Cardiac fibroblast (primary cell): ENCODE measurements at places on chromosomes 5 and 9.

DNA sequence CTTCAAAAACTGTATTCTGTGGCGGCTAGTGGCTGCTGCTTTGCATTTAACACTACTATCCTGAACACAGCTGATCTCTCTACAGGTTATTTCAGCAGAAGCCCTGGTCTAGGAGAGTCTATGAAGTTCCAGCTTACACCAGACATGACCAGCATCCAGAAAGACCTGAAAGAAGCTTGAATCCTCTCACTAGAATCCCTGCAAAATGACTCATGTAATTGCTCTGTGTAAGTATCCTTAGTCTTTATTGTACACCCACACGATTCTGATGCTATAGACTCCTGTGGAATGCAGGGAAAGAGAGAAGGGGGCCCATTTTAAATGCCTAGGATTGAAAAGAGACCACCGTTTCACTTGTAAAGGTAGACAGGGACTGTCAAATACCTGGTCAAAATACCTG lies 859 bp upstream of the GRIA1 start:
- DNase-seq: no peak

DNA sequence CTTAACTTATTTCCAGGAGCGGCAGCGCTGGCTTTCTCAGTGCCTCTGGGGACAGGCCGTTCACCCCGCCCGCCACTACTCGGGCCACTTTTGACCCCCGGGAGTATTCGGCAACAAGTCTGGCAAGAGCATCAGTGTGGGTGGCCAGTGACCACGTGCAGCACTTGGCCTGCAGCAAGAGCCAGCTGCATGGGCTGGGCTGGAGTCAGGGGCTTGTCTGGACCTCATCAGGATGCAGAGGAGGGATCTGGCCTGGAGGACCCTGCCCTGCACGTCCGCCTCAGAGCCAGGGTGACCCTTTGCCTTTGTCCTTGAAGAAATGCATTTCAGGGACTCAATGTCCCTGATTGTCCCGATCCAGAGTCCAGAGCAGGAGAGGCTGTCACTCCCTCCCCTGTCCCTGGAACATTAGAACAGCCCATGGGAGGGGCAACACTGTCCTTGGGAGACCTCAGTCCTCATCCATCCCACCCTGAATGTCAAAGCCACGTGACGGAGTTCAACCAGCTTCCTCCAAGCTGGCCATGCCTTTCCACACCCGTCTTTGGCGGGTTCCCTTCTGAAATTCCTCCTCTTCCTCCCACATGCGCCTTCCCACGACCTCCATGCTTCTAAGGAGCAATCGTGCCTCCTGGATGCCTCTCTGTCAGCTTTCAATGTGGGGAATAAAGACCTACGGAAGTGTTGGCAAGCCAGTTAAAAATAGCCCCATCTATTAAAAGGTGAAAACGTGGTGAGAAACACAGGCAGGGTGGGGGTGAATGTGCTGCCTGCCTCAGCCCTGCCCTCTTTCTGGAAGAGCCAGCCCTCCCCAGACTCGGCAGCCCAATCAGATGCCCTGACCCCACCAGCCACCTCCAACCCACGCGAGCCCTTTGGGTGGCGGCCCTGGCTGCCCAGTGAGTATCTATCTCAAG lies 99.0 kb downstream of the OLFM1 start:
- DNase-seq: no peak

DNA sequence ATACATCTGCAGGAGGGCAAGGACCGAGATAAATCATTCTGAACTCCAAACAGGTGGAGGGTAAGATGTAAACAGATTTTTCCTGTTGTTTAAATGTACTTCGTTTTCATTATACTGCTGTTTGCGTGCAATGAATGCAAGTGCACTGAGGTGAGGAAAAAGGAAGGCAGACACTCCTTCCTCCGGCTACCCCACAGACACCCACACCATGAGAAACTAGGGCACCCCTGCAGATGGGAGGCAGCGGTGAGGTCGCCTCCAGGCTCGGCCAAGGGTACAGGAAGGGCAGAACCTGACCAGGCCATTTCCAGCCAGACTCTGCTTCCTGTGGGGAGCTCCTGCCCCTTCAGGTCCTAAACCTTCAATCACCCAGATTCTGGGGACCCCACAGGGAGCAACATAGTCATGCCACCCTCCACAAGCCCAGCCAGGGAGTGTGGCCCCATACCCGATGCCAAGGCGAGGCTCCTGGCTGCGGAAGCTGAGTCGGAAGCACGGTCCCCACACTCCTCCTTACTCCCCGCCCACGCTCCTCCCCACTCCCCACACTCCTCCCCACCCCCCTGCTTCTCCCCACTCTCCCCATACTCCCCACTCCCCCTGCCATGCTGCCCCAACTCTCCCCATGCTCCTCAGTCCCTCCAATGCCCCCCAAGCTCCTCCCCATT lies 37.1 kb downstream of the VAV2 start:
- DNase-seq: no peak

DNA sequence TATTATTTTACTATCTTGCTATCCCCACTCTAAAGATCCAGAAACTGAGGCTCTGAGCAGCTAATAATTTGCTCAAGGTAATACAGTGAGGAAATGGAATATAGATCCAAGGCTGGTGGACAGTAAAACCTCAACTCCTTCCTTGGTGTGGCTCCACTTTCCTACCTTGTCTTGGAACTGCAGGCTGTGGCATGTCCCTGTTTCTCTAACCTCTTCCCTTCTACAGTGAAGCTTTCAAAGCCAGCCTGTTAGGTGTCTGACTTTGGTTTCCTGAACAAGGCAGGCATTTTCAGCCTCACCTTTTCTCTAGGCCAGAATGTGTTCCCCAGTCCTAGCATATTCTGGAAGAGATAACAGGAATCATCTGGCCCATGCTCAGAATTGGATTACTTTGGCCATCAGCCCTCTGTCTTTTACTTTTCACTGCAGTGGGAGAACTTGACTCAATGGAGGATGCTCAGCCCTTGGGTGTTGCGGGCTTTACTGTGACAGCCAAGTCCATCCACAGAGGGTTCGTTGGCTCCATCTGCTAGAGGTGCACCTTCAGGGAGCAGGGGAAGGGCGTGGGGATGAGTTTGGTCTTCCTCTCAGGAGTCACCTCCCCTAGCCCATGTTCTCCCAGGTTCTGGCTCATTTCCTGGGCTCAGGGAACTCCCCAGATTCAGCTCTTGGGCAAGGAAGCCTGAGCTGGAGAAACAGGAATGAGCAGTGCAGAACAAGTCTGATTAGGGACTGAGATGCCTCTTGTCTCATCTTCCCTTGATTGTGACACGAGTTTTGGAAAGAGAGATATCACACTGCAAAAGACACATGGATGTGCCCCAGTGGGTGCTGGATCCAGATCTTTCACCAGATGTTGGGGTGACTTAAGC lies 1.1 kb downstream of the NIPAL4 start:
- no peak for DNase-seq

- no peak for DNase-seq
Observed at GRCh38 chr5:139676406-139676805, 28.3 kb downstream of the CXXC5 start.

GRCh38 chr9:1298046-1298445 lies 247.9 kb downstream of the DMRT2 start:
- no peak for DNase-seq

- DNase-seq: no peak
Observed at GRCh38 chr9:18887546-18887945, 145.5 kb downstream of the SAXO1 start.

DNA sequence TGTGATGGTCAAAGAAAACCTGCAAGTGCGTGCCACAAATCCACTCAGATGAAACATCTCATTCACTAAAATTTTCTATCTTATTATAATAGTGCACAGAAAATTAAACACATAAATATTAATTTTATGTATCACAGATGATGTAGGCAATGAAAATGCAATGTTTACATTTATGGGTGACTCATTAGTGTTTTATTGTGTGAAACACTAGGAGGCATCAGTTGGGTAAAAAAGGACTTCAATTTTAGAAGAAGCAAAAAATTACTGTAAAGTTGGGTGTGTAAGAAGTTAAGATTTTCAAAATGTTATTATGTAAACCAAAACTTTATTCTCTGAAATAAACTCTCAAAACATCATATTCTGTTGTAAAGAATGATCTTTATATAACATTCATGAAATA lies 4.0 kb downstream of the MEF2C start:
- peak; percentile 75 for DNase-seq

GRCh38 chr5:143924311-143924978 lies 112.5 kb downstream of the HMHB1 start:
- no peak for DNase-seq

GRCh38 chr5:12274236-12274635 lies 370.0 kb upstream of the CTNND2 start:
- DNase-seq: no peak

GRCh38 chr5:74541381-74541781 lies 99.1 kb downstream of the ENC1 start:
- no peak for DNase-seq

DNA sequence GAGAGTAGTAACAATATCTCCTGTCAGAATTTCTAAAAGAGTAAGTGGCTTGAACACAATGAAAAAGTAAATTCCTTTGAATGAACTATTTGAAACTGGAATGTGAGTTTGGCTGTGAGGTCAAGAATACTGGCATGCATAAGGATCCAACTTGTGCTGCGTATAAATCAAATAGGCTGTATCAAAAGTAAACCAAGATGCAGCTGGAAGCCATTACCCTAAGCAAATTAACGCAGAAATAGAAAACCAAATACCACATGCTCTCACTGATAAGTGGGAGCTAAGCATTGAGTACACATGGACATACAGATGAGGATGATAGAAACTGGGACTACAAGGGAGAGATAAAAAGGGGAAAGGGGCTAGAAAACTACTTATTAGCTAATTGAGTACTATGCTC lies 24.0 kb upstream of the SRFBP1 start:
- DNase-seq: peak; percentile 13

DNA sequence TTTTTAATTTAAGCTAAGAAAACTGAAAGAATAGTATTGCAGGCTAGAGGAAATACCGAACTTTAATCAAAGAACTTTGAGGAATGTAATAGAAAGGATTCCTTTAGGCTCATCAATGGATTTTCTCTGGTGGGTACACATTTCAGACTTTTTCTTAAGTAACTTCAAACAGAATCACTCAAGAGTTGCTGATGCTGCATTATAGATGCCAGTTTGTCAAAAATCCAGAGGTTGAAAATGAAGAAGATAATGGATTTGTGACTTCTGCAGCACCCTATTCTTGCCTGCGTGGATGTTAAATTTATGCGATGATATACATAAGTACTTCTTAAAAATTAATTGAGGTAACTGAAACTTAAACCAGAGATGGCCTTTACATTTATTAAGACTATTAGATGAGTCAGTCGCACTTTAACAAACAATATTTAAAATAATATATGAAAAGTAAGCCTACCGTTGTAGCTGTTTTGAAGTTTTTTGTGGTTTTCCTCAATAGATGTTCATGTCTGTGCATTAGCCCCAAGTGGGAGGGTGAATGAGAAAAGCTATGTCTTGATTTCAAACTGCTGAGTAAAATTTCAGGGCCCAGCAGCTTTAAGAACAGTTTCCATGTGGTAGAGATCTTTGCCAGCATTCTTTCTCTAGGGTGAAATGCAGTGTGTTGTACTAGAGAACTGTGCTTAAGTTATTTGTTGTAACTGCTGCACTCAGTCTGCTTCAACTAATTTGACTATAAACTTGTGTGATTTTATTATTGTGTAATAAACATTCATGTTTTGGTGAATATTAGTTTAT lies at the start of gene OGN:
Gene OGN, minus strand, starts transcription at position 537 of the 795 bp plus-strand sequence. CDS start 1,171 bp downstream, outside the sequence.
- DNase-seq: no peak

DNA sequence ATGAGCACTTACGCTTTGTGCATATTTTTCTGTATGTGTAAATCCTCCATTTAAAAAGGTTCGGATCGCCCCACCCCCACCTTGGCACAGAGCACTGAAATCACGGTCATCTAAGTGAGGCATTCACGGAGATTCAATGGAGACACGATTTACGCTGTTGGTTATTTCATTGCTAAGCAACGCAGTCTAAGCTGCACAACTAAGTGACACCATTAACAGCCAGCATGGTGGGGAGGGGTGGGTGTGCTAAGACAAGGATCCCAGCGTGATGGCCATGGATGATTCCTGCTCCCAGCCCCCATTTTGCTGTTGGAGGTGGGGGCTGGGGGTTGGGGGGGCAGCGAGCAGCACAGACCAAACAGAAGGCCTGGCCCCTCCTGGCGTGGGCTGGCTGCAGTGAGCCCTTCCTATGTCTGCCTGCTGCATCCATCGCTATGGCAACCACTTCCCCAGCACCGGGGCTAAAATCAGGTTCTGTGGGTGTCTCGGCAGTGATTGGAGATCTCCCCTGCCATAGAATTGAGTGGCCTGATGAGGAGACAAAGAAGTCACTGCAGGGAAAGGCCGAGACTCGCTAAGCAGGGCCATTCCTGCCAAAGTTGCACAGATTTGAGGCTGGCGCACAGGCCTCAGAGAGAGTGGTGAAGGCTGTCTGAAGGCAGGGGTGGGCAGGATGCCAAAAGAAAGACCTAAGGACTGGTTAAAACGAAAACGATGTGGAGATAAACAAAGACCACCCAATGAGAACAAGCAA lies 14.3 kb upstream of the MARCHF6 start:
- no peak for DNase-seq

DNA sequence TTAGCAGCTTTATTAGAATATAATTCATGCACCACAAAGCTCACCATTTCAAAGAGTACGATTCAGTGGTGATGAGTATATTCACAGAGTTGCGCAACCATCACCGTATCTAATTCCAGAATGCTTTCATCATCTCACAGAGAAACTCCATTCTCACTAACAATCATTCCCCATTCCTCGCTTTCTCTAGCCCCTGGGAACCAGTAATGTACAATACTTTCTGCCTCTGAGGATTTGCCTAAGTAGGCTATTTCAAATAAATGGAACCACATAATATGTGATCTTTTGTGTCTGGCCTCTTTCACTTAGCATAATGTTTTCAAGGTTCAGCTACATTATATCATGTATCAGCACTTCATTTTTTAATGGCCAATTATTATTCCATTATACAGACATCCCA lies 145.1 kb upstream of the ADAMTS16 start:
- DNase-seq: peak; percentile 16

GRCh38 chr5:160152287-160152686 lies 33.0 kb upstream of the PWWP2A start:
- DNase-seq: no peak

DNA sequence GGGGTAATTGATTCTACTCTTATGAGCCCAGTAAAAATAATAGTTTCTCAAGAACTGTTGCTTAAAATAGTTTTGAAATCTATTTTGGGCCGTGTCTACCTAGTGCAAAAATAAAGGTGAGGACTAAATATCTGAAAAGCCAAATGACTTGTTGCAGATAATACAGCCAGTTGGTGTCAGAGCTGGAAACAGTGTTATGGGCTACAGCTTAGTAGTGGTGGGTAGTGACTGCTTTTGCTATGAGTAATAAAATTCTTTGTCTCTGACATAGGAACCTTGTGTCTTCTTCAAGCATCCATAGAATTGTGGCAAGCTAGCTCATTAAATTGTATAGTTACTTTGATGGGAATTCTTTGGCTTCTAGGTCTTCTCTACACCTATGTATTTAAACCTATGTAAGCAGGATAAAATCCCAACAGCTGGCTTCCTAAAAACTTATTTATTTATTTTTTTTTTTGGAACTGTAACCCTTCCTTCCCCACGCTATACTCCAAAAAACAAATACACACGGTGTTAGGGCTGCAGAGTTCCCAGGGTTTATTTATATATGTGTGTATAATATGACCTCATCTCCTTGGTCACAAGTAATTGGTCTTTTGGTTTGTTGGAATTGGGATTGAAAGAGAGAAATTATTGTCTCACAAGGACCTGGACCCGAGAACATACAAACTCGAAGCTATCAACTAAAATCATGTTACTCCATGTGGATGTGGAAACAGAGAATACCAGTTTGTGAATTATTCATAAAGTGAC lies 138.0 kb downstream of the NUDT12 start:
- peak; percentile 83 for DNase-seq
